ENCODE measurements at places on chromosomes 16 and 17.

DNA sequence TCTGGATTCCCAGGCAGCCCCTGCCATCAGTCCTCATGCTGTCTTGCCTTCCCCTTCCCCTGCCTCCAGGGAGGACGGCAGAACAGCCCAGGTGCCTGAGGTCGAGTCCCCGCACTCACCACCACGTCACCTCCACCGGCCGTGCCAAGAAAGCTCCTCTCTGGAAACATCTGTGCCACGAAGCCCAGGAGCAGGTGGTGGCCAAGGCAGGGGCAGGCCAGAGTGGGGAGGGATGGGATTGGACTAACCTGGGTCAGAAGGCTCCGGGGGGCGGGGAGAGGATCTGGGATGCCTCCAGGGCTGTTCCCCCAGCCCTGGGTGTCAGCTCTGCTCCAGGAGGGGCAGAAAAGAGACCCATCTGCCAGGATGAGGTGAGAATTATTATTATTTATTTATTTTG is 7.4 kb upstream of the DPEP1 start:
- DNase-seq, result no peak

- peak; percentile 31 for DNase-seq
These were observed 84.8 kb downstream of the CDYL2 start for GRCh38 chr16:80719573-80719972.

- DNase-seq, result no peak
These were observed 48.1 kb downstream of the TEX2 start for GRCh38 chr17:64214950-64215349.

DNA sequence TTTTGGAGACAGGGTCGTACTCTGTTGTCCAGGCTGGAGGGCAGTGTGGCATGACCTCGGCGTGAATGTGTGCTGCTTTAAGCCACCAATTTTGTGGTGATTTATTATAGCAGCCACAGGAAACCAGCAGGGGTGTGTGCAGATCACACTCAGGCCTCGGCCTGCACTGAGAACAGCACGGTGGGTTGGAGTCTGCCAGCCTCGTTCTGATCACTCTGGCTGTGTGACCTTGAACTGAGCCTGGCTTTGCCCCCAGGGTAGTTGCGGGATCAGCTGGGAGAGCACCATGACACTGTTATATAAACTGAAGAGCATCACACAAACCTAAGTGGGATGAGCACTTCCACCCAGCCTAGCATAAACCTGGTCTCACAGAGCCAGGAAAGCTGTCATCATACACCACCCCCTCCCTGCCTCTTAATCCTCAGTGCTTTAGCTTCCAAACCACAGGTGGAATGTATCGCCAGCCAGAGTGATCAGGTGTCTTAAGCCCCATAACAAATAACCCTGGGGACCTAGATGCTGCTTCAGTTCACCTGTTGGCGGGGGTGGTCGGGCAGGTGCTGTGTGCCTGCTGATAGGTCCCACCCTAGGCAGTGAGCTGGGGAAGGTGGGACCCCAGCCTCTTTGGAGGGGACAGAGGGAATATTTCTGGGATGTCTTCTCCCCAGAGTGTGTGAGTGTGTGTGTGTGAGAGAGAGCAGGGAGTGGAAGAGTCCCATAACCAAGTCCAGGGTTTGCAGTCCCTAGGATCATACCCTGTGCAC is 28.6 kb upstream of the NDRG4 start:
- DNase-seq, result no peak

- no peak for DNase-seq
These were observed 46.9 kb downstream of the PIMREG start for GRCh38 chr17:6491071-6491700.

Data from CD4-positive, alpha-beta T cell treated with Interleukin-6 for 4 hours (primary cell).